ENCODE measurements at places on chromosomes 2 and 18.
A peak's percentile ranks its signal among the peaks of the same experiment; 100 is the strongest.

GRCh38 chr2:101419096-101419663, 31.9 kb upstream of the CREG2 start:
- peak; percentile 37 for DNase-seq

- no peak for DNase-seq
These were observed 634 bp downstream of the SPATS2L start for GRCh38 chr2:200306931-200307723.

DNA sequence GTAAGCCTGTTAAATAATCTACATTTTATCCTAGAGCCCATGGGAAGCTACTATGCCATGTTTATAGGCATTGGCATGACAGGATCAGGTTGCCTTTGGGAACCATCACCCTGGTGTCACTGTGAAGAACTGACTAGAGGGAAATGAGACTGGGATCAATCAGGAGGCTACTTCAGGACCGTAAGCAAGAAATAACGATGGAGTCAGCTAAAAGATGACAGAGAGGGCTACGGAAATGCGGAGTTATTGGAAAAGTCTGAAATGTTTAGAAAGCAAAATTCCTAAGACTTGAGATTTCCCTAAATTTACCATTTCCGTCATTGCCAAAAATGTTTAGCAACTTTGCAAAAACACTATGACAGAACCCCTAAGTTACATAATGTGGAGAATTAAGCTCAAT, 50.2 kb downstream of the TTC21B start:
- DNase-seq = no peak

- DNase-seq = no peak
These were observed 21.4 kb upstream of the HAAO start for GRCh38 chr2:42813763-42814162.

- DNase-seq = peak; percentile 69
These were observed 1.7 kb downstream of the CXCR4 start for GRCh38 chr2:136116151-136116812.

DNA sequence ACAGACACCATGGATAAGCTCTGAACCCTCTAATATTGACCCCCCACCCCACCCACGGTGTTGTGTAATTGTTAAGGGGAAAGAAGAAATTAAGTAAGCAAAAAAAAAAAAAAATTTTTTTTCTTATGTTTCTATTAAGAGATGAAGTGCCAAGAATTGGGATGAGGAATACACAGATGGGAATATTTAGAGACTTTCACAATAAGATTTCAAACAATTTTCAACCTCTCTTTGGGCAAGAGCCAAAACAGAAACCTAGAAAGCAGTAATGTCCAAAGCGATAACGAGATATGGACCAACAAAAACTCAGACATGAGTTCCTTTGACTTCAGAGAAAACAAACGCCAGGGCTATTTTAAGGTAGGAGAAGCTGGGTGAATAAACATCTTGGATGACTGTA, 14.4 kb downstream of the PIEZO2 start:
- DNase-seq = no peak

- DNase-seq = no peak
These were observed 15.9 kb downstream of the ERFE start for GRCh38 chr2:238174701-238175100.

DNA sequence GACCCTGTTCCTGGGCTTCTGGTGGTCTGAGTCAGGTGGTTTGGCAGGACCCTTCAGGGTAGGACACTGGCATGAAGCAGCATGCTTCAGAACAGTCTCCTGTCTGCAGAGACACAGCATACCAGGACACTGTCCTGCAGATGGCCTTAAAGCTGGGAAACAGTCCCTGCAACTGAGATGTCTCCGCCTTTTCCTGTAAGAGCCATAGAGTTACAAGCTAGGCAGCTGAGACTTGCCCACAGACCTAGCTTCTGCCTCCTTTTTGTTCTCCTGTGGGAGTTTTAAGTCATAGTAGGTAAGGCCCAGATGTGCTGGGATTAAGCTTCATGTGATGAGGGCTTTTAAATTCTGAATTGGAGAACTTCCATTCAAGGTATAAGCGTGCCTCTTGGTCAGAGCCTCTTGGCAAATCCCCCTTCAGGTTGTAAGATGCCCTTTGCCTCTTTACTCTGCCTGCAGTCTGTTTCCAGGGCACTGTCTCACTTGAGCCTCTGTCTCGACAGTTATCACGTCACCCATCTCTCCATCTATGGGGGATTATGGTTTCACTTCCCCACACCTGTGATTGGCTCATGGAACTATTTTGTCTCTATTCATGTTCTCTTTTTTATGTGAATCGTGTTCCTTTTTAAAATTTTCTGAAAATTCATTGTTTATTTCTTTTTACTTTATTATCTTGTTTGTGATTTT, 51.8 kb downstream of the COA5 start:
- DNase-seq = no peak

GRCh38 chr2:137847443-137847842, 116.8 kb upstream of the HNMT start:
- DNase-seq = no peak

DNA sequence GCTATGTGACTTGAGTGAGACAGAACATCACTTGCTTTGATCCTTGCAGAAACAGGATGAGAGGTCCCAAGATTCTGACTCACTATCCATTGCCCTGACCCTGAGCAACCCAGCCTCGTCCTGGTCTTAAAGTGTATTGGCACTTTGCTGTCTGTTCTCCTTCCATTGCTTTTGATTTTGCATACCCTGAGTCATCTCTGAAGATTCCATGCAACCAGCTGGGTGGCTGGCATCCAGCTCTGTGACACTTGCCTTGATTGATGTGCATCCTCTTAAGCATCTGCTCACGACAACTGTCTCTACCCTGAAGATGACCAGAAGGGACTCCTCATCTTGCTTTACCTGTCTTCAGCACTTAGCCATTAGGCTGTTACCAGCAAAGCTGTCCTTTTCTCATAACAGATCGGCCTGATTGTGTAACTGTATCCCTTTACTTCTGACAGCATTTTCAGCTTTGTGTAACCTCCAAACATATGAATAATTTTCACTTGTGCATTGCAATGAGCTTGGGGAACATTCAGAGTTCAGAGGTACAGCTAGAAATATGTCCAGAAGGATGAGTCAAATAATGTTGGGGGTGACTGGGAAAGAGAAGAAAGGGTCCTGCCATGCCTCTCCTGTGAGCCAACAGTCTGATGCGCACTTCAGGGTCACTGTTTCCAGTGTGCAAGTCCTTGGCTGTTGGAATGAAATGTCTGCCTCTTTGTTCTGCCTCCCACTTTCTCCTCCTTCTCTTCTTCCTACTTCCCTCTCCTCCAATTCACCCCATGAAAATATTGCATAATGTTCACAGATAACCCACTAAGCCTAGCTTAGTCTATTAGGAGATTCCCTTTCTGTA, 249.7 kb upstream of the OSR1 start:
- no peak for DNase-seq

DNA sequence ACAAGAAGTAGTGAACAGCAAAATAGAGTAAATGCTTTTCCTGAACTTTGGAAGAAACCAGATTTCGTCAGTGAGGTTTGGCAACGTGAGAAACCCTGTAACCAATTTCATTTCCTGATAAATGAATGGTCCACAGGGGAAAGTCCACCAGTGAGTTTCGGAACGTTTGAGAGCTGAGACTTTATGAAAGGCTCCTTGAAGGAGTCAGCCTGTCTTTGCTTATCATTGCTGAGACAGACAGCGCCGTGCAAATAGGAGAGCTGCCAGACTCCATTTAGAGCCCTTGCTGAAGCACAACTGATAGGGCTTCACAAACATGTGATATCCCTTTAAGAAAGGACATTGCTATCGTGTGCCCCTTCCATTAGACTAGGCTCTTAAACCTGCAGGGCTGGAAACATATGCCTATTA, 121.8 kb upstream of the SMAD7 start:
- DNase-seq = no peak

GRCh38 chr2:98807929-98808328, 77.0 kb upstream of the MGAT4A start:
- DNase-seq = no peak

DNA sequence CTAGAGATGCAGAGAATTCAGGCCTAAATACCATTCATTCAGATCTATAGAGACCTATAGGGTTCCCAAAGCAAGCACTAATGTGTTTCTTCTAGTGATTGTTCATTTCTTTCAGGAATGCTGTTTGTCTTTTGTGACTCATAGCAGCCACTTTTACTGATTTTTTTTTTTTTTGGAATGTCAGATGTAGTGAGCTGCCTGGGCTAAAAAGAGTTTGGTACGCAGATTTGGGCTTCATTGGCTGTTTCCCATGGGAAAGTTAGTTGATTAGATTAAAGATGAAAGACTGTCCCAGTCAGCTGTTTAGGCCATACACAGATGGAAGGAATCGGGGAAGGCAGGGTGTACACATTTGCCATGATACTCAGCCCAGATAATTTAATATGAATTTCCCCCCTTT, 87.6 kb downstream of the CDC42EP3 start:
- DNase-seq = no peak

DNA sequence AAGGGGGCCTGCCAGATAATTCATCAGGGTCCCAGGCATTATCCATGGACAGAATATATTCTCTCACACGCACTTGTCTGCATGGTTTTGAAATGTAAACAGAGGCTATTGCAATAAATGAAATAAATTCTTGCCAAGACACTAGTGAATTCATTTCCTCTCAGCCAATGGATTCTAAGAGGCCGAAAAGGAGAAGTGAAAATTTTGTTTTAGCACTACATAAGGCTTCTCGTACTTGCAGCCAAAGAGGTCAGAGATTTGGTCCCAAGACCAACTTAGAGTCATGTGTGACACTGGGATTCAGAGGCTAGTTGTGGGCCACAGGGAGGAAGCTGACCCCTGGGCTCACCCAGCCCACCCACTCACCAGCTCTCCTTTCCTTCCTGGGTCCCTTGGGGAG, 184.1 kb upstream of the GLI2 start:
- DNase-seq = no peak

DNA sequence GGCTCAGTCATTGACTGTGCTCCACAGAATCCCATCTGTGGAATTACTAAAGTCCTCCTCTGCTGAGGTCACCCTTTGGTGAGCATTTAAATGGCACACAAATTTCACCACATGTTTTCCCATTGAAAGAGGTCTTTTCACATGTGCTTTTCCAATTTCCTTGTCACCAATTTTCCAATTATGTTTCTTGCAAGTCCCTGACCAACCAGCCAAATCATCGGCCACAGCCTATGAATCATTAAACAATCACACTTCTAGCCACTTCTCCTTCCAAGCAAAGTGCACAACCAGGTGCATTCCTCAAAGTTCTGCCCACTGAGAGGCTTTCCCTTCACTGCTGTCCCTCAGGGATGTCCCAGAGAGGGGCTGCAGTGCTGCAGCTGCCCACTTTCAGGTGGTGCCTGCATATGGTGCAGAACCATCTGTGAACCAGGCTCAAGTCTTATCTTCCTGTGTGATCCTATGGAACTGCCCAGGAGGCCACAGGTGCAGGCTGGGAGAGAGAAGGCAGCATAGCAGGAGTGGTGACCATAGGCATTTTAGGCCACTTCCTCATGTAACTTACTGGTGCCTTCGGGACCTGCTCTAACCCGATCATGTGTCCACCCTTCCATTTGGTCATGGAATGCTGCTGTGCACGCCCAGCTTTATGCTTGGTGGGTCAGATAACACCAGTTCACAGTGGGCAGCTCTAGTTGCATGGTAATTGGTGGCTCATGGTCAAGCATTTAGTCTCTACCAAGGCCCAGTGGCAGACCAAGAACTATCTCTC, 153.0 kb downstream of the SEPTIN10 start:
- DNase-seq = no peak

DNA sequence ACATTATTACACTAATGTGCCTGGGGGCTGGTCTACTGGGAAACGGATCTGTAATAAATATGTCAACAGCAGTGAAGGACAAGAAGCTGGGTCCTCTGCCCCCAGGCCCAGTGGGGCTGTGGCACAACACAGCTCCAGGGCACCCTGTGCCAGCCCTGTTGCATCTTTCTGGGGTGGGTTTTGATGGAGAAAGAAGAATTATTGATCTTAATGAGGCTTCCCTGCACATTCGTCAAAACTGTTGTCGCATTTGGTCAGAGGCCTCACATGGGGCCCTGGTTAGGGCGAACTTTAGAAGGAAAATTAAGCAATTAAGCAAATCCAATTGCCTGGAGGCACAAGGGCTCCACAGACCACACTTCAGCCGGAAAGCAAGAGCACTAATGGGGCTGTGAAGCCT, 30.0 kb upstream of the TWIST2 start:
- DNase-seq = no peak

GRCh38 chr2:173961346-173961705, 3.8 kb downstream of the SP3 start:
- no peak for DNase-seq

DNA sequence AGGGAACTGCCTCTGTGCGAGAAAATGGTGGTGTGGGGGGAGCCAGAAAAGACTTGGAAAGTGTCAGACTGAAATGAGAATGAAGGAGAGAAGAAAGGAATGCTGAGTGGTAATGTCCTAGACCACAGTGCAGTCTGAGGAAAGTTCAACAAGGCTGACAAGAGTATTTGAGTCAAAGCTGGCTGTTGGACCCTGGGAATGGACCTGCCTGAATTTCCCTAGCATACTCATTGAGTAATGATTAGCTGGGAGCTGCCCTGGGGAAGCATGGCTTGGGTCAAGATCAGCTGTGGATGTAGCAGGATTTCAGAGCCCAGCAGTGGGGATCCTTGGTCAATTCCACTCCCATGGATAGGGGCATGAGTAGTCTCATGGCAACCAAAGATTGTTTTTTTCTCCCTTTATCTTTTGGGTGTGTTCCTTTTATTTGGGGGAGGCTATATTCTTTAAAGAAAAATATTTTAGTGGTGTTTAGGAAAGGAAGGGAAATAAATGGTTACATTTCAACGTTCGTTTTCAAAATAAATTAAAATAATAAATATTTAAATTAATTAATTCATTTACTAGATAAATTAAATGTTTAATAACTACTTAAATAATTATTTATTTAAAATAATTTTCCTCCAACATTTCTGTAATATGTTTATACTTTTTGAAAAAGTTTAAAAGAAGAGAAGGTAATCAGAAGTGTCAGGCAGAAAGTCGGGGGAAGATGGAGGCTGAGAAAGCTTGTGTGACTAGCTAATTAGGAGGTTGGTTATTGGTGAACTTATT, 15.9 kb upstream of the LHCGR start:
- DNase-seq = no peak

GRCh38 chr2:233778030-233778429, at the start of gene MROH2A:
Gene MROH2A, plus strand, starts transcription at chr2:233778330. Its CDS starts 1,029 bp downstream, at chr2:233779359.
- DNase-seq = no peak

DNA sequence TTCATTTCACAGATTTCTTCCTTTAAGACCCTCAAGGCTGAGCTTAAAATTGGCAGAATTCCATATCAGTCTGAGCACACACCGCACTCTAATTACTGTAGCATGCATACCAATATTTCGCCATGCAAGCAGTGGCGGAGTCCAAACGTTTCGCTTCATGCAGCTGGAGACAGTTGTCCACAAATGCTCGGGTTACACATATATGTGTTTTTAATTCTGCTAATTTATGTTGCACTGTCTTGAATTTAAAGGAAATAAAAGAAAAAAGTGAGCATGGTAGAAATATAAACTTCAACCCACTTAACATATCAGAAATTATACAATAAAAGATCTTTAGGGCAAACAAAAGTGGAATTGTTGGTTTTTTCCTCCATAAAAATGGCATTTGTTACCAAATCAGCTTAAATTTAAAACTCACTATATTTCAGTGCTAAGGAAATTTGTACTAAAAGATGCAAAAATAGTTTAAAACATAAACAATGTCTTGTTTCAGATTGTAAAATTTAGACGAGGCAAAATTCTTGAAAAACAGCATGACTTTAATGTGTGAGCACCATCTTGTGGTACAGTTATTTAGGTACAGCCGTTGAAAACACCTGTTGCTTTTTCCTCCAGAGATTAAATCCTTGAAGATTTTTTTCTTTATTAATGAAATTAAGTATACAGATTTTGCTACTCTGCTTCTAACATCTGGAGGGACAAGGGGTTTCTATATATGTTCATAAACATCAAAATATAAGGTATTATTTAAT, 24.1 kb upstream of the KANSL1L start:
- DNase-seq = no peak

GRCh38 chr2:38959938-38960608, 70.4 kb downstream of the ARHGEF33 start:
- peak; percentile 19 for DNase-seq

All from stimulated activated CD8-positive, alpha-beta memory T cell treated with anti-CD3 and anti-CD28 coated beads, Interleukin-12 subunit alpha, Interleukin-12 subunit beta, amount 100 ng/mL, for 1 hour (primary cell).